ENCODE measurements at places on chromosomes 12 and 14. TPM values are rescaled to one million over a fixed set of nuclear protein-coding genes. Genes with fewer than 3 reads are reported as not detected.

Gene CMKLR1
- 13.7 TPM for total RNA-seq

Gene TAS2R7
- total RNA-seq = not detected

Gene TMEM119
- total RNA-seq = 4.5 TPM

Gene PRIMA1
- 14.0 TPM for total RNA-seq

Gene IL31
- total RNA-seq = not detected

Gene MAP1LC3B2
- total RNA-seq = 1.8 TPM

Gene TAS2R30
- total RNA-seq = 7.5 TPM

Gene TSPAN11
- total RNA-seq = 15.9 TPM

Gene TIMELESS
- total RNA-seq = 3.0 TPM

Gene PMCH
- total RNA-seq = not detected

Gene C12orf54
- not detected for total RNA-seq

Gene TMEM229B
- 1.5 TPM for total RNA-seq

Gene SLC2A3
- total RNA-seq = 46.6 TPM

Gene GZMH
- total RNA-seq = 0.81 TPM

Gene GNG2
- total RNA-seq = 17.5 TPM

Gene ACTN1
- 1,083 TPM for total RNA-seq

Gene RNASE4
- 128 TPM for total RNA-seq

Gene KIF5A
- 1.9 TPM for total RNA-seq

Gene NFE2
- 0.77 TPM for total RNA-seq

Gene JPH4
- total RNA-seq = 1.6 TPM

Gene GLIPR1
- 32.6 TPM for total RNA-seq

Gene KLRK1
- total RNA-seq = 2.0 TPM

Measured in gastroesophageal sphincter (tissue), 4 donors.